ENCODE measurements at places on chromosomes 7 and 10.

DNA sequence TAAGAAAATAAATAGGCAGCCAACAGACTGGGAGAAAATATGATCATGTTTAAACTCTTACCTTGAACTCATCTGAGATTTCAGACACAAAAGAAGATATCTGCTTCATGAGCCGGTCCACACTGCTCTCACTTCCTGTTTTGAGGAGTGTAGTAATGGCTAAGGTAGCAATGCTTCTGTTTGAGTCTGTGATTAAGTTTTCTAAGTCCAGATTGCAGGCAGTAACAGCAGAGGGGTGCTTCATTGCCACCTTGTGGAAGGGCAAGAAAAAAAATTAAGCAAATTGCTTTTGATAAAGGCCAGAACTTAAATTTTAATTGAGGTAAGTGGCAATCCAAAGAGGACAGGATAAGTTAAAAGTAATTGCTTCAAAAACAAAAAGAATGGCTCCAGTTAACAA lies 69.1 kb downstream of the MEST start:
- no peak for DNase-seq

DNA sequence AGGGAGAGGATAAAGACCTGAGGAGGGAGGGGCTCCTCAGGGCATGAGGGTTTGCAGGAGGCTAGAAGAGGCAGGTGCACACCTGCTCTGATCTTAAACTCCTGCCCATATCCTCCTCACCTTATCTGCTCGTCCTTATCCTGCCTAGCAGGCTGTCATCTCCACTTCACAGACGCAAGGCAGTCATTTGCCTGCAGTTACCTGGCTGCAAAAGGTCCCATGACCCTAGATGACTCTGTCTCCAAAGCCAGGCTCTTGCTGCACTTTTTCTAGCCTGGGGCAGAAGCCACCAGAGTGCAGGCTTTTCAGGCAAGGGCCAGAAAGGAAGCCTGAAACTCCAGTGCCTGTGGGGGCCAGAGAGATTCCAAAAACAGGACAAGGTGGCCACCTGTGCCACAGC lies 1.7 kb upstream of the ZNF853 start:
- no peak for DNase-seq

- no peak for DNase-seq
These were observed 219.3 kb downstream of the ELMO1 start for GRCh38 chr7:37229381-37229780.

DNA sequence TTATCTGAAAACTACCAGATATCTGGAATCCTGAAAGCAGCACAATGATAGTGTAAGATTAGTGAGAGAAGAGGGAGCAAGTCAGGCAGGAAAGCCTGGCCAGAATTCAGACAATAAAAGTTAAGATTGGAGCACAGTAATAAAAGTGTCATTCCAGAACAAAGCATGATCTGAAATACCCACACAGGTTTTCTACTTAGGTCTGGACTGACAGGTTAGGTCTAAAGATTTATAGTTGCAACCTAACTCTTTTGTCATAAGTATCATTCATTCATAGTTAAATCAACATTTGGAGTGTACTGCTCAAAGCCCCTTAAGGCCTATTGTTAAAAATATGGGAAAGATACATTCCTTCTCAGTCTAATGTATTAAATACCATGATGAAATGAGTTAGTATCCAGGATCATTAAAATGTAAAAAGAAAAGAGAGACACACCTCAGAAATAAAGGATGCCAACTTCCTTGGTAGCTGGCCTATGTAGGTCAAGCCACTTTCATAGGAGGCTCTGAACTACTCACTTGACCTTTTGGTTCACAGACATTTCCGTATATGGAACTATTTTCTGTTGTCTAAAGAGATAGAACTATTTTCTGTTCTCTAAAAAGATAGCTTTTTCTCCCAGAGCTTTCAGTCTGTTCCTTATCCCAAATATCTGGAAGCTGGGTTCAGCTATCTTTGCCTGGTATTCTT lies 105.2 kb downstream of the FAS start:
- DNase-seq, result no peak

GRCh38 chr10:79066411-79067240 lies 2.1 kb upstream of the ZMIZ1 start:
- DNase-seq, result no peak

DNA sequence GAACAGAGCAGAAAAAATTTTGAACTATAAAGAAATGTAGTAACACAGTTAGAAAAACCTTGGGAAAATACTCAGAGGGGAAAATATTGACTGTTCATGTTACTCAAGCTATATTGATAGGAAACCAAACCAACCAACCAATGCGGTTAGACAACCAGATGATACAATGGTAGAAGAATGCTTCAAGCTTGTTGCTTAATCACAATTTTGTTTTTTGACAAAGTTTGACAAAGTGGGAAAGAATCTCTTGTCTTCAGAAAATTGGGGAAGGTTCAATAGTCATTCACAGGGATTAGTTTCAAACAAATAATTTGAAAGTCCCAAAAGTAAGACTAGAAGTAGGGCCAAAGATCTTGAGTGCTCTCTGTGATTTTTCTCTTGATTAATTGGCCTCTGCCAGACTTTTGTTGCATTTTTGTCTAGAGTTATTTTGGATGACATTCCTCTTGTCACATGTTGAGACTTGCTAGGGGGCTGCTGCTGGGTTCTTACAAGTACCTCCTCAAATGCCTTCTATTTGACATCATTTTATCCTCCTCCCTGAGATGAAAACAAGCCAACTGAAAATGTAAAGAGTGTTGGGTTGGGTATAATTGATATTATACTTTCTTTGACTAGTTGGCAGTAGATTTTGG lies 233.1 kb upstream of the PHYHIPL start:
- no peak for DNase-seq

- DNase-seq, result no peak
These were observed 11.3 kb downstream of the FERD3L start for GRCh38 chr7:19133886-19134285.

GRCh38 chr7:28705350-28705749 lies 252.8 kb downstream of the TRIL start:
- DNase-seq, result no peak

DNA sequence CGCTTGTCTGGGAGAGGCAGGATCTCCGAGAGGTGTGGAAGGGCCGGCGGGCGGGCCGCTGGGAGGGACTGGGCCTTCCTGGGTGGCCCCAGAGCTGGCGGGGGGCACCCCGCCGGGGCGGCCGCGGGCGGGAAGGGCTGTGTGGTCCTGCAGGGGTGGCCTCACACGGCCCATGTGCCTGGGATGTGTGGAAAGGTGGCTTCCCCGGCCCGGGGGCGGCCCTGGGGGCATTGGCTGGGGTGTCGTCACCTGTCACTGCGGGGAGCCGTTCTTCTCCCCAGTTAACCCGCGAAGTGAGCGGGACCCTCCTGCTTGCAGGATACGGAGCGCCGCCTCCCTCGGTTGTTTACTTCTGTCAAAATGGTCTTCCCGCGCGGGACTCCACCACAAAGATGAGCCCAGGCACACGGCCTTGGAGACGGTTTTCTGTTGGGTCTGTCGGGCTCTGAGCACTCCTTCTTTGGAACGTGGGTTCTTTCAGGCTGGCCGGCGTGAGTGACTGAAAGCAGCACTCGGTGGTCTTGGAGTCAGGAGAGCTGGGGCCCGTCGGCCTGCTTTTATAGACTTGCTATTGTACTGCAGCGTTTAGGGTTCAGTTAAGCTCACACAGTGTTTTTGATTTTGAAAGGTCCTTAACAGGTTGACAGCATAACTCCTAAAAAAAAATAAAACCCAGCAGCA lies 700 bp downstream of the SMC3 start:
- peak; percentile 38 for DNase-seq

- DNase-seq, result no peak
These were observed 7.7 kb downstream of the AGMO start for GRCh38 chr7:15554081-15554480.

DNA sequence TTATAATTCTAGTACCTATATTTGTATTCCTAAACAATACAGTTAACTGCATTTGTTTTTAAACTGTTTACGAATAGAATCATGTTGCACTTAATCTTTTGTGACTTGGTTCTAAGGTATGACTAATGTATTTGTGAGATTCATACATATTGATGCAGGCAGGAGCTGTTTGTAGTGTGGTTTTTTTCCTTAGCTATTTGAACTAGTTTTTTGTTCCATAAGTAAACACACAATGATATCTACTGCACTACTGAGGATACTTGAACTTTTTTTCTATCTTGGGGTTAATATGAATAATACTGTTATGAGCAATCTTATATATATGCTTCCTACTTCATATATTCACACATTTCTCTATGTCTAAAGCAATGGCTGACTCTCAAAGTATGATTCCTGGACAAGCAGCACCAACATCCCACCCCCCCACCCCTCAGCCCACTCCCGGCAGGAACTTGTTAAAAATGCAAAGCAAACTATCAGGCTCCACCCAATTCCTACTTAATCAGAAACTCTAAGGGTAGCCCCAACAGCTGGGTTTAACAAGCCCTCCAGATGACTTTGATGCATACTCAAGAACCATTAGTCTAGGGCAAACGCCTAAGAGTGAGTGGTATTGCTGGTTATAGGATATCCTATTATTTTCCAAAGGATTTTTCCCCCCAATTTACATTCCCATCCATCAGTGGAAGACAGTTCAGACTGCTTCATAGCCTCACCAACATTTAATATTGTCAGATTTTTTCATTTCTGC lies 25.8 kb downstream of the BRAF start:
- DNase-seq, result no peak

DNA sequence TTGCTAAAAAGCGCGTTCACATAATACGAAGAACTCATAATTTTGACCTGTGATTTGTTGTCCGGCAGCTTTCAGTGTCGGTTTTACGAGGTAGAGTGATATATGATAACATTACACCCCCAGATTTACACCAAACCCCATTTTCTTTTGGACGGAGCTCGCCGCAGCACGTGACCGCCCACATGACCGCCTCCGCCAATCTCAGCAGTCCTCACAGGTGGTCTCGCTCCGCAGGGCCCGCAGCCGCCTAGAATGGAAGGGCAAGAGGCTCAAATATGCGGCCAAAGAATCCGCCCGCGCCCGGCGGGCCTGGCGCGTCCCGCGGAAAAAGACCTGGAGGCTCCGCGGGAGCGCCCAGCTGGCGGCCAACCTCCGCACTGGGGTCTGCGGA lies at the start of gene HOXA7:
TSS of gene HOXA7 (minus strand) at position 168 of the 391 bp plus-strand sequence. CDS start at position 38, 130 bp downstream.
- DNase-seq, result no peak

GRCh38 chr10:114754445-114755320 lies 66.9 kb upstream of the FHIP2A start:
- DNase-seq, result no peak

- peak; percentile 8 for DNase-seq
These were observed 487.2 kb downstream of the RPS24 start for GRCh38 chr10:78520737-78521430.

GRCh38 chr7:43937444-43937843 lies 11.2 kb downstream of the UBE2D4 start:
- no peak for DNase-seq

DNA sequence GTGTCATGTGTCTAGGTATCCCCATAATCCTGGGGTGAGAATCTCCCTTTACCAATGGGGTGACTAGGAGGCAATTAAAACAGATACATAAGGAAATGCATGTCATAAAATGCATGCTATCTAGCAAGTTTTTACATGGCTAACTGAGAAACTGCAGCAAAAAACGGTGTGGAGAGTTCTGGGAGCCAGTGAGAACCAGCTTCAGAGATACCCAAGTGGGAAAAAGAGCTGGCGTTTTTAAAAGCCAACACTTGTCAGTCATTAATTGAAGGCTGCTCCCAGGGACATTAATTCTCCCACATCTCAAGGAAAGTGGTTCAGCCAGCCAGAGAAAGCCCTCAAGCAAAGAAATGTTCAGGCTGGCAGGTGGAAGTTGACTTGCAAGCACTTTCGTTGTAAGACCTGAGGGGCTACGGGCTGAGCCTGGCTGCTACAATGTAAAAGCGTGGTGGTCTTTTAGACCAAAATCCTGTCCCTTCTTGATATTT lies 28.1 kb downstream of the ST8SIA6 start:
- DNase-seq, result no peak

- DNase-seq, result no peak
These were observed 29.0 kb downstream of the AGAP3 start for GRCh38 chr7:151115121-151115835.

DNA sequence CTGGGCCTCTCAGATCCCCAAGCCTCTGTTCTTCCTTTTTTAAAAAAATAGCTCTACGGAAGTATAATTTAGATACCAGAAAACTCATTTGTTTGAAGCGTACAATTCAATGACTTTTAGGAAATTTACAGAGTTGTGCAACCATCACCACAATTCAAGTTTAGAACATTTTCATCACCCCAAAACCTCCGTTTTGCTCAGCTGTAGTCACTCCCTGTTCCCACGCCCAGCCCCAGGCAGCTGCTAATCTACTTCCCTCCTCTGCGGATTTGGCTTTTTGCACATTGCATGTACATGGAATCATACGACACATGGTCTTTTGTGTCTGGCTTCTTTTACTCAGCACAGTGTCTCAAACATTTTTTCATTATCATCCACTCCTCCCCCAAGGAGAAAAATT lies 229.2 kb downstream of the TCF7L2 start:
- no peak for DNase-seq

DNA sequence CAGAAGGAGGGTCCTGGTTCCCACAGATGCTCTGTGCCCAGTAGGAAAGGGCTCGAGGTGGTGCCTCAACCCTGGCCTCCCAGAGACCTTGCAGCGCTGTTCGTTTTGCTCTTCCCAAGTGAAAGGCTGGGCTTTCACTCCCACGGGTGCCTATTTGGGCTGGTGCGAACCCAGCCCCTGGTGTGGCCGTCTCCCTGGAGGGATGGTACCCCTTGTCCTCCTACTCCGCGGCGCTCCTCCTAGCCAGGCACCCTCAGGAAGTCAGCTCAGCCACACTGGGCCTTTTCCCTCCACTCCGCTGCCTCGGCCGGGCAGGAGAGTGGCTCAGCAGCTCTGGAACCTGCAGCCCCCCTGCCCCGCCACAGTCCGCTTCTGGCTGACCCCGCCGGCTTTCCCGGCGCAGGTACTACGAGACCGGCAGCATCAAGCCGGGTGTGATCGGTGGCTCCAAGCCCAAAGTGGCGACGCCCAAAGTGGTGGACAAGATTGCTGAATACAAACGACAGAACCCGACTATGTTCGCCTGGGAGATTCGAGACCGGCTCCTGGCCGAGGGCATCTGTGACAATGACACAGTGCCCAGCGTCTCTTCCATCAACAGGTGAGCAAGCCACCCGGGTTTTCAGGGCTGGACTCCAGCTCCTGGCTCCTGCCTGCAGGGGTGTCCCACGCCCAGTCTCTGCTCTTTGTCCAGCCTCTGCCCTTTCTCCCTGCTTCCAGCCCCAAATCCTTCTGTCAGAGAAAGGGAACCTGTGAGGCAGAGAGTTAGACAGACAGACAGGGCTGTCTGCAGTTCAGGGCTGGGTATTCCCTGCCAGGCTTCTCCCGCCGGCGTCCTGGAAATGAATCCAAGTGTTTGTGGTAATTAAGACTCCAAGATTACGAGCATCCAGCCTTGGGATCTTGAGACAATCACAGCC lies 5.2 kb downstream of the PAX2 start:
- DNase-seq, result no peak
